Left ventricle myocardium superior (tissue), 1 donor: ENCODE measurements at places on chromosomes 13 and 19. TPM values are rescaled to one million over a fixed set of nuclear protein-coding genes. Genes with fewer than 3 reads are reported as not detected.
A peak's percentile ranks its signal among the peaks of the same experiment; 100 is the strongest.

The GPR12 gene
- total RNA-seq, result 0.15 TPM

The KLK15 gene
- not detected for total RNA-seq

DNA sequence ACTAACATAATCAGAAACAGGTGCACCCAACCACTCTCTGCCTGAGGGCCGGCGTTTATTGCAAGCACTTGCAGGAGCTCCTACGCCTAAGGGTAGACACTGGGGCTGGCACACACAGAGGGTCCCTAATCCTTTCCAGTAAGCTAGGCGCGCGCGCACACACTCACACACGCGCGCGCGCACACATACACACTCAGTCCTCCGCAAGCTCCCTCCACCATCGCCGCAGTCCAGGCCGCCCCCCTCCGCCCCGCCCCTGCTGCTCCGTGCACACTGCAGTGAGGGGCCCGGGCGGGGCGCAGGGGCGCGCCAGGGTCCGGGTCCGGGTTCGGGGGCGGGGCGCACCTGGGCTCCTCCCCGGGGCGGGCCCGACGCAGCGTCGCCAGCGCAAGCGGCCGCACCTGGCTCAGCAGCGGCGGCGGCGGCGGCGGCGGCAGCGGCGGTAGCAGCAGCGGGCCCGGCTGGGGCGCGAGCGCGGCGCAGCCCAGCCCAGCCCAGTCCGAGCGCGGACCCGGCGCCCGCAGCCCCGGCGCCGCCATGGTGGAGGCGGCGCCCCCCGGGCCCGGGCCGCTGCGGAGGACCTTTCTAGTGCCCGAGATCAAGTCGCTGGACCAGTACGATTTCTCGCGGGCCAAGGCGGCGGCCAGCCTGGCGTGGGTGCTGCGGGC, at the start of gene CAMSAP3:
Gene CAMSAP3 (plus strand): TSS at position 398 of the 668 bp plus-strand sequence. CDS start 140 bp downstream, at position 538.
- peak; percentile 33 for DNase-seq

DNA sequence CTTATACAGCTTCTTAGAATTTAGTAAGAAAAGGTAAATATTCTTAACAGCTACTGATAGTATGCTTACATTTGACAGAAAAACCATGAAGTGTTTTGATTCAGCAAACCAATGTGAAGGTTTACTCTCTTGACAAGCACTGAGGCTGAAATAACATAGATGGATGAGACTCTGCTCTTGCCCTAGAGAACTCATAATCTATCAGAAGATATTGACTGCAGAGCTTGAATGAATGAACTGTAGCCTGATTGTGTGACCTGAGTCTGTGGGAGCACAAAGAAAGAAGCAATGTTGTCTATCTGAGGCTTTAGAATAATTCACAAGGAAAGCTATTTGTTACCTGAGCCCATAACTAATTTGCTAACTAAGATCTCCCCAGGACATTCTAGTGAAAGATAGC, 1235.3 kb downstream of the OLFM4 start:
- no peak for DNase-seq

GRCh38 chr13:108789476-108789875, 160.1 kb downstream of the MYO16 start:
- no peak for DNase-seq
